NCI-H1694 treated with DMSO at 0.1 percent for 48 hours (cell line): ENCODE measurements at places on chromosomes 3 and 15.
A peak's percentile ranks its signal among the peaks of the same experiment; 100 is the strongest.

DNA sequence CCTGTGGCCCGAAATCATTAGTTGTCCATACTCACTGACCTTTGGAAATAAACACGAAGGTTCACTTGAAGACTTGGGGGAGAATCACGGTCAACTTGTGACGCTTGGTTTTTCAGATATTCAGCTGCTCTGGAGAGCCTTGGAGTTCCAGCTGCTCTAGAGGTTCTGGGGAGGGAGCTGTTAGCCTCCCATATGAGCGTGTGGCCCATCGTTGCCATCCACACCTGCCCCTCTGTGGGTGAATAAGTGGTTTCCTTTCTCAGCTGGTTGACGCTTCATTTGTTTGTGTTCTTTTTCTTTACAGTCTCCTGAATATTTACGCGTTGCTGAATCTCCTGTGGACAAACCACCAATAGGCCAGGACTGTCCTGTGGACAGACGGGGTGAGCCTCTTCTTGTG lies 35.6 kb downstream of the APBA2 start:
- no peak for DNase-seq

DNA sequence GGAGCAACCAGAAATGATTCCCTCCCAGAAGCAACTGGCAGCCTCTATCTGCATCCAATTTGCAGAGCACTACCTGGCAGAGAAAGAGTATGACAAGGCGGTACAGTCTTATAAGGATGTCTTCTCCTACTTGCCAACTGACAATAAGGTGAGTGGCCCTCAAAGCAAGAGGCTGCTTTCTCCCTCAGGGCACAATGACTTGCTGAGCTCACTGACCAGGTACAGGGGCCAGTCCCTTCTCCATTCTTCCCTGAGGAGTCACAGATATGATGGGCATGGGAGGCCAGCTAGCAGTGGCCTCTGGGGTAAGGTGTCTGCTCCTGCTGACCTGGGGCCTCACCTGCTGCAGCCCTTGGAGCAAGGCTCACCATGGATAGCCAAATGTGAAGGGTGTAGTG lies 20.3 kb downstream of the CSRNP1 start:
- no peak for DNase-seq

DNA sequence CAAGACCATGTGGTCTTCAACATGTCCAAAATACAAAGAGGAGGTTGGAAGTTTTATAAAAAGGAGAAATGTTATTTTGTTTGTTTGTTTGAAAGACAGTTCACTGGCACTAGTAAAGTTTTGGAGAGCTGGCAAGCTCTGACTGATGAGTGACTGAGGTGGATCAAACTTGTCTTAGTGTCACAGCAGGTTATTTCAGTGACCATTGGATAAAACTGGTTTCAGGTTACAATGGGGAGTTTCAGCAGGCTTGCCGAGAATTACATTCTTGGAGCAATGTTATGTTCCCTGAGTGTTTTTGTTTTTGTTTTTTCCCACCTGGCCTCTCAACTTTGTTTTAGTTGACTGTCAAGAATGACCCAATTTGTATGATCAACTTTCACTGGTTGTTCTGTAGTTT lies 414.5 kb upstream of the ARHGEF26 start:
- DNase-seq = no peak

DNA sequence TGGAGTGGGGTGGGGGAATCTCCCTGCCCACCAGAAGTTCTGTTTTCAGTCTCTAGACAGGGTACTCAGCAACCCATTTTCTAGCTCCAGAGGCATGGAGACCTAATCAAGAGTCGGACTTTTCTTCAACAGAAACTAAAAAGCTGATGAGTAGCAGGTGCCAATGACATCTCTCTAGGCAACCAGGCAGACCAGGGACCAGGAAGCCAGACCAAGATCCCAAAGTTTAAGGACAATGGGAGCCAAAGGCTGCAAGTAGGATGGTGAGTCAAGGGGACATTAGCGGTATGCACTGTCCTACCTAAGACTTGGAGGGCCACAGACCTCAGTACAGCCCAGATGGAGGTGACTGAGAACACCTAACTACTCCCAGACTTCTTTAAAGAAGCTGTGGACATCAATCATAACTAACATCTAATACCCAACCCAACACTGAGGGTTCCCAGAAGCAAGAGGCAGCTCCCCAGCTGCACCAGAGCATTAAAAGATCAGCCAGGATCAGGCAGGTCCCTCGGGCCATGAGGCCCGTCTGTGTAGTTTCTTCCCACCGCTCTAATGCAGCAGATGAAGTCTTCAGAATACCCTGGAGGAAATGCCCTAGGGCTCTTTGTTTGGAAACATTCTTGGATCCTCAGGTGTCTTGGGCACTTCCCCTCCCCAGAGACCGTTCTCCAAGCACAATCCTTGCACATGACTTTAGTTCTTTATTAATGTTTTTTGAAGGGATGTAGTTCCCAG lies 979 bp downstream of the CCDC71 start:
- no peak for DNase-seq

GRCh38 chr15:91706322-91707032 lies 147.0 kb upstream of the SLCO3A1 start:
- peak; percentile 58 for DNase-seq

GRCh38 chr3:116291141-116291540 lies 154.1 kb downstream of the LSAMP start:
- DNase-seq = peak; percentile 33

- no peak for DNase-seq
Observed at GRCh38 chr3:175486255-175486654, 627.1 kb downstream of the NAALADL2 start.

- DNase-seq = no peak
Observed at GRCh38 chr15:101348015-101348414, 53.0 kb upstream of the SNRPA1 start.

DNA sequence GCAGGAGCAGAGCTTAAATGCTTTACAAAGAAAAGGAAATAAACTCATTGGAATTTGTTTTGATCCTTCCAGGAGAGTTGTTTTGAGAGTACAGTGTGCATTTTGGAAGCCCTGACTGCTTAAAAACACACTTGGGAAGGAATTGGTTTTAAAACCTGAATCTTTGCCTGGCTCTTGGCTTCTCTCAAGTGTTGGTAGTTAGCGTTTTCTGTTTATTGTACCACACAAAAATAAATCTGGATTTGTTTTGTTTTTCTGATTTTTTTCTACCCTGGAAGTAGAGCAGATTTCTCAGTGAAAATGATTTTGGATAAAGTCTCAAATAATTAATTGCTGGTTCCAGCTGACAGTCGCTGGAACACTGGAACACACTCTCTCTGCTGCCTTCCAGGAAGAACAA lies 90.6 kb downstream of the CHST2 start:
- no peak for DNase-seq

DNA sequence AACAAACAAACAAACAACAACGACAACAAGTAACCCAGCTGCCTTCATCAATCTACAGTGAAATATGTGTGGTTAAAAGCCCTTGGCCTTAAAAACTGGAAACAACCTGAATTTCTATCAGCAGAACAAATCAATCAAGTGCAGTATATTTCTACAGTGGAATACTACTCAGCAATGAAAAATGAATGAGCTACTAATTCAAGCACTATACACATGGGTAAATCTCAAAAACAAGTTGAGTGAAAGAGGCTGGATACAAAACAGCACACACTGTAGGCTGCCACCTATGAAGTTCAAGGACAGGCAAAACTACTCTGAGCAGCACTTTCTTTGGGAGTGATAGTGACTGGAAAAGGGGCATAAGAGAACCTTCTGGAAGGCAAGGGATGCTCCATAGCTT lies 395.5 kb upstream of the PROK2 start:
- no peak for DNase-seq

GRCh38 chr15:85693277-85693676 lies 101.4 kb downstream of the KLHL25 start:
- DNase-seq = no peak

GRCh38 chr15:58291848-58292247 lies 139.9 kb upstream of the LIPC start:
- no peak for DNase-seq

- DNase-seq = no peak
Observed at GRCh38 chr3:64743887-64744243, 56.1 kb upstream of the ADAMTS9 start.

DNA sequence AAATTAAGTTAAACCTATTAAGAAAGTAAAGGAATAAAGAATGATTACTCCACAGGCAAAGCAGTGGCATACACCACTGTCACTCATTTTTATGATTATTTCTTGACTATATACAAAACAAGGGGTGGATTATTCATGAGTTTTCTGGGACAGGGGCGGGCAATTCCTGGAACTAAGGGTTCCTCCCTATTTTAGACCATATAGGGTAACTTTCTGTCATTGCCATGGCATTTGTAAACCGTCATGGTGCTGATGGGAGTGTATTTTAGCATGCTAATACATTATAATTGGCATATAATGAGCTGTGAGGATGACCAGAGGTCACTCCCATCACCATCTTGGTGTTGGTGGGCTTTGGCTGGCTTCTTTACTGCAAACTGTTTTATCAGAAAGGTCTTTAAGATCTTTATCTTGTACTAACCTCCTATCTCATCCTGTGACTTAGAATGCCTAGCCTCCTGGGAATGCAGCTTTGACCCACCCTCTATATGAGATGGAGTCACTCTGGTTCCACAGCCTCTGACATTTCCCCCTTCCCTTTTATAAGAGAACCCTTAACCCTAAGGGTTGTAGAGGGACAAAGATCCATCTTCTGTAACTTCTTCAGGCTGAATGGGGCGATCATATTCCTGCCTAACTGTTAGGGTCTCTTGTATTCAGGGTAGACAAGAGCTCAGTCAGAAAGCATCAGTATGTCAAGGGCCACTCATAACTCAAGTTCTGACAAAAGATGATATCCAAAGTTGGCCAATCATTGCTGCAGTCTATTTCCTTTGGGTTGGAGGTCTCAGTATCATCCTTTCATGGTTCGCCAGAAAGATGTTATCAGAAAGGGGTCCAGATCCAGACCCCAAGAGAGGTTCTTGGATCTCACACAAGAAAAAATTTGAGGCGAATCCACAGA lies 79.5 kb upstream of the LIPC start:
- DNase-seq = no peak

GRCh38 chr3:17360991-17361390 lies 381.4 kb downstream of the TBC1D5 start:
- no peak for DNase-seq

DNA sequence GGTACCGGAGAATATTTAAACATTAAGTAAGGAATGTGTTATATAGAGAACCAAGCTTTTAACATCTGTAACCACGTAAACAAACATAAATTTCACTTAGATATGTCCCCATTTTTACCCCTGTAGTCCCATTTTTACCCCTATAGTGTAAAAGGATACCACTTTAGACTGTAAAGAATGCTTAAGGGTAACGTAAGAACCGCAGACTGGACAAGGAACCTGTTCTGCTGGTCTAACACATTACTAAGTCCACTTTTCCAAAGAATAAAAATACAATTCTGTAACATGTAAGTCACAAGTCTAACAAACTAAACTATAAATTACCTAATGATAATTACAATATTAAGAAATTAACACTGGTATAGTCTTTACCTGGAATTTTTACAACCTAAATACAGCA lies 2.9 kb downstream of the SLC12A6 start:
- no peak for DNase-seq

GRCh38 chr3:29329986-29330890 lies 49.4 kb downstream of the RBMS3 start:
- no peak for DNase-seq
